GM20000 (cell line): ENCODE measurements at places on chromosomes 7 and 10.

DNA sequence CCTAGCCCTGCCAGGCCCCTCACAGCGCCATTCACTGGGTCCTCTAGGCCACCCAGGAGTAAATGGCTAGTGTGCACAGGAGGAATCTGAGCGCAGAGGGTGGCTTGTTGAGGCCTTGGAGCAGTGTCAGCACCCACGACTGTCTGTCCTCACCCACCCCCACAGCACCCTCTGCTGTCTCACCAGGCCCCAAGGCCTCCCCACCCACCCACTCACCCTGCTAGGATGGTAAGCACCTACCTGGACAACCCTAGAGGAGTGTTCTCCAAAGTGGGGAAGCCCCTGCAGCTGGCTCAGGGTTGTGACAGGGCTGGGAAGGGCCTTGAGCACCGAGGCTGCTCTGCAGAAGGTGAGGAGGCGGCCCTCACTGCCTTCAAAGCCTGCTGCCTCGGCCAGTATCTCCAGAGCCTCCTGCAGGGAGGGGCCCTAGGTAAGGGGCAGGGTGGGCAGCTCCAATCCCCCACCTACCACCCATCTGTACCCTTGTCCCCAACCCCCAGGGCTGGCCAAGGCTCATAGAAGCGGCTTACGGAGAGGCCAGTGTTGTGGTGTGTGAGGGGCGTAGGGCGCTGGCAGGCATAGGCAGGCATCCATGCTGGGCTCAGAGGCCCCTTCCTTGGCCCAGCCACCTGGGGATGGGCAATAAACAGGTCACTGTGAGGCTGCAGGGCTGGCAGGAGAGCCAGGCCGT lies 2.9 kb downstream of the POLM start:
- no peak for DNase-seq

GRCh38 chr7:157604661-157605381 lies 268.0 kb downstream of the DNAJB6 start:
- no peak for DNase-seq

DNA sequence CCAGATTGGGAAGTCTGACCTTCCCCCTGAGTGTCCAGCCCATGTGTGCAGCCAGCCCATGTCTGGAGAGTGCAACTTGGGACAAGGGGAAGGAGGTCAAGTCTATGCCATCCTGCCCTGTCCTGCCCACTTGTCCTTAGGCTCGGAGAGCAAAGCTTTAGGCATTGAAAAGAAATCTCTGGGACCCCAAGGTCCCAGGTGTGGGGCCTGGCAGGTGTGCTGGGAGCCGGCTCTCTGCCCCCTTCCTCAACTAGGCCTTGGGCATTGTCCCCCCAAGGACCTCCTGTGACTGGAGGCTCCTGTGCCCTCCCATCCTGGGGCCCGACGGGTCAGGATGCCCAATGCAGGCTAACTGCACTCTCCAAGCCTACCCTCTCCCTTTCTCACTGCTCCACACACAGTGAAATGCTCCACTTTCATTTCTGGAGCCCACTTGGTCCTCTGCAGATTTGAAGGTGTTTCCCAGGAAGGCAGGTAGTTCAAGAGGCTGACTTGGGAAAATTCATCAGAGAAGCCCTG lies 124.7 kb downstream of the PTPN20 start:
- no peak for DNase-seq

- no peak for DNase-seq
Observed at GRCh38 chr10:93629647-93630305, 17.4 kb downstream of the PDE6C start.

DNA sequence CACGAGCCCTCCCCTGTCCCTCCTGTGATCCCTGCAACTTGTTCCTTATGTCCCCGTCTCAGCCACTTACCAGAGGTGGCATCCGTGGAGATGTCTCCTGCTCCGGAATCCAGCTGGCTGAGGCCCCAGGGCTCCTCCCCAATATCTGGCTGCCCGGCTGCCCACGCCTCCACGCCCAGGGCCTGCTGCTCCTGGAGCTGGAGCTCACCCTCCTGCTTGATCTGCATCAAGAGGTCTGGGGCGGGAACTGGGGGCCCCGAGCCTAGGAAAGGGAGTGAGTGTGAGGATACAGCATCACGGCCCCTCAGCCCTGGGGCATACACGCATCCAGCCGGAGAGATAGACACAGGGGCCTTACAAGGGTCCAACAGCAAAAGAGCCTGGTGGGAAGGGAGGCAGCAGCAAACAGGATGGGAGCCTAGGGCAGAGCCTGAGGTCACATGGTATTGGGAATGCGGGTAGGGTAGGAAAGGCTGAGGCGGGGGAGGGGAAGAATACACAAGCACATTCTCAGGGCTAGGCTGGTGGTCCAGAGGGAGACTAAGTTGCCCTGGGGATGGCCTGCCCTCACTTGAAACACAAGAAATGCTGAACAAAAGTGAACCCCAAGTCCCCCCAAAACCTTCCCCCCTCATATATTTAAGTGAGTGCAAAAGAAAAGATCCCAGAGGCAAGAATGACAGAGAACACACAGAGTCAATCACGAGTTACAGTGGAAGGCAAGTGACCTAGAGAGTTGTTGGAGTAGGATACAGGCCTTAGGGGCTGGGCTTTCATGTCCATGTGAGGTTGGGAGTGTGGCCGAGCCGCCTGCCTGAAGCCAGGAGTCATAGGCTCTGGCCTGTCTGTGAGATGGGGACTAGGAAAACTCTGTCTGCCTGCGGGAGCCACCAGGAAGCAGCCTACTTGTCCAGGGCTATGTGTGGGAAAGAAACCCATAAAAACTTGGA lies 16.9 kb upstream of the ZNF777 start:
- no peak for DNase-seq

DNA sequence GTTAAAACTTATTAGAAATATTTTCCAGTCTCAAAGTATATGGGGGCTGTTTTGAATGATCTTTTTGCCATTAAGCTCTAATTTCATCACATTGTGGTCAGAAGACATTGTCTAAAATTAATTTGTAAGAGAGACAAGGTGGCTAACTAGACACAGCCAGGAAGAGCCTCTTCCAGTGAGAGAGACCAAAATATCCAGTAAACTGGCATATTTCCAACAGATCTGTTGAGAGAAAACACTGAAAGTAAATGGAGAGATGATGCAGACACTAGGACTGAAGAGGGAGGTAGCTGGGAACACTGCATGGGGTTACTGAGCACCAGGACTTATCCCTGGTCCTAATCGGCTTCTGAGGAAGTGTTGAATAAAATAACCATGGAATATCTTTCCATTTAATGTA lies 101.5 kb upstream of the TAS2R16 start:
- no peak for DNase-seq

DNA sequence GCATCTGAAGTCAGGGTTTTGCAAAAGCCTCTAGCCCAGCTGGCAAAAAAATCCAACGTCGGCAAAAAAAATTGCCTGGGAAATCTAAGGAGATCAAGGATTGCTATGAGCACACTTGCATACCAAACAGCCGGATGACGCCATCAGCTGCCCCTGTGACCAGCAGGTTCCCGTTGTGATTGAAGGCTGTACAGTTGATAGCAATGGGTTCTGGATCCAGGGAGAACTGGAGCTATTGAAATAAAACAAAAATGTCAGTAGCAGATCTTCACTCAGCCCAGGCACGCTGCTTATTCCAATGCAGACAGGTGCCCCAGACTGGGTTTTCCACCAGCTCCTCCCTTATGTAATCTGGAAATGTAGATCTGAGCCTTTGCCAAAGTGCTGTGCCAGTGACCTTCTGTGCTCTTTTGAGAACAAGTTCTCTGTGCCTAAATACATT lies 18.7 kb upstream of the CYREN start:
- DNase-seq: no peak

- DNase-seq: no peak
Observed at GRCh38 chr10:77475522-77475921, 162.1 kb downstream of the KCNMA1 start.

- DNase-seq: no peak
Observed at GRCh38 chr10:36711361-36711760, 414.0 kb upstream of the ANKRD30A start.

DNA sequence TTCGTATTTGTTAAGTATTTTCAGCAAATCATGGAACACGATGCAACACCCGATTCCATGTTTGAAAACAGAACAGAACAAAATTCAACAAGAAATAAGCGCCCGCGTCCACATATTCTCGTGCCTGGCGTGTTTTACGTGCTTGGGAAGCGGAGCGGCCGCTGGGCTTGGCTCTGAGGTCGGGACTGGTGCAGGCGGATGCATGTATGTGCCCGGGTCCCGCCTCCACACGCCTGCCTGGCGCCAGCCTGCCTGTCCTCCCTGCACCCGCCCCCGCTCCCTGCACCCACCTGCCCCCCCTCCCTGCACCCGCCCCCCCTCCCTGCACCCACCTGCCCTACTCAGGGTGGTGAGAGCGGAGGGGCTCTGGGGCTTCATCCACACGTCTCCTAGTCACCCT lies 454.5 kb downstream of the DNAJB6 start:
- no peak for DNase-seq

- no peak for DNase-seq
Observed at GRCh38 chr7:128071801-128072200, 40.6 kb upstream of the LRRC4 start.

DNA sequence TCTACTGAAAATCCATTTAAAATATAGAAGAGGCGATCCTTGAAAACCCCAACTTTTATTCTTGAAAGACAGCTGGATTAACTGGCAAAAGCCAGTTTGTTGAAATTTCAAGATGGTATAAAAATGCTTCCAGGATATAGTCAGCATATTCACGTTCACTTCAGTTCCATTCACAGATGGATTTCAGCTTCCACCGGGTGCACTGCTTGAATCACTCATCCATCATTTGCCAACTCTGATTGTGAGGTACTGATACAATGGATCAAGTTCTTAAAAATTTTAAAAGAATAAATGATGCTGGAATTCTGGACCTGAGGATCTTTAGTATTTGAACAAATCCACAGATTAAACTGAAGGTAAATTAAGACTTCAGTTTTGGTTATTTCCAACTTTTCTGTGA lies 2.4 kb downstream of the PURB start:
- no peak for DNase-seq

DNA sequence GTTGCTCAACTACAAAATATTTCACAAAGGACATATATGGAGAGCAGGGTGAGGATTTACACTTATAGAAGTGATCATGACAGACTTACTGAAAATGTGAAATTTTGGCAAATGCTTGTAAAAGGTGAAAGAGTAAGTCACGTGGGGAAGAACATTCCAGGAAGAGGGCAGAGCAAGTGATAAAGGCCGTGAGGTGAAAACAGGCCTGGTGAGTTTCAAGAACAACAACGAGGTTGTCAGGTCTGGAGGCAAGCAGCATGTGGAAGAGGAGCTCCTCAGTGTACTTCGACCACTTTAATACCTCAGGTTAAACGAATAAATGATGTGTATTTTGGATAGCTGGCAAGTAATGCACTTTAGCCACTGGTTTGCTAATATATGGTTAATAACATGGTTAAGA lies 706.7 kb downstream of the PCDH15 start:
- DNase-seq: no peak

GRCh38 chr10:14355750-14356149 lies 25.0 kb upstream of the FRMD4A start:
- no peak for DNase-seq

DNA sequence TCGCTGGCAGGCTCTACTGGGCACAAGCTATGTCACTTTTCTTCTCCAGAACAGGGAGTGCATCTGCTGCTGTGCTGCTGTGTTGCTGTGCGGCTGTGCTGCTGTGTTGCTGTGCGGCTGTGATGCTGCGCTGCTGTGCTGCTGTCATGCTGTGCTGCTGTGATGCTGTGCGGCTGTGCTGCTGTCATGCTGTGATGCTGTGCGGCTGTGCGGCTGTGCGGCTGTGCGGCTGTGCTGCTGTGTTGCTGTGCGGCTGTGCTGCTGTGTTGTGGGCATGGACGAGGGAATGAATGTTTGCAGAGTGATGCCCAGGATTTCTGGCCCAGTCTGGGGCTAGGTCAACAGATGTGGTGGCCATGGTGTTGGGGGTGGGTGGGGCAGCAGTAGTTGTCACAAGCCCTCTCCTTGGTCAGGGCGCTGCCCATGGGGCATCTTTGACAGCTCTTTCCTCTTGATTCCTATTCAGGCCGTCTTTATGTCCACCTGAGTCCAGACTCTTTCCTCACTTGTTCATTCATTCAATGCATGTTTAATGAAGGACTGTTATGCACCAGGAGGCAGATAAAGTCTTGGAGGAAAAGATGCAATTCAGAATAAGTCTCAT lies 55.6 kb downstream of the C10orf120 start:
- no peak for DNase-seq

GRCh38 chr7:29488977-29489376 lies 74.7 kb upstream of the PRR15 start:
- DNase-seq: no peak

DNA sequence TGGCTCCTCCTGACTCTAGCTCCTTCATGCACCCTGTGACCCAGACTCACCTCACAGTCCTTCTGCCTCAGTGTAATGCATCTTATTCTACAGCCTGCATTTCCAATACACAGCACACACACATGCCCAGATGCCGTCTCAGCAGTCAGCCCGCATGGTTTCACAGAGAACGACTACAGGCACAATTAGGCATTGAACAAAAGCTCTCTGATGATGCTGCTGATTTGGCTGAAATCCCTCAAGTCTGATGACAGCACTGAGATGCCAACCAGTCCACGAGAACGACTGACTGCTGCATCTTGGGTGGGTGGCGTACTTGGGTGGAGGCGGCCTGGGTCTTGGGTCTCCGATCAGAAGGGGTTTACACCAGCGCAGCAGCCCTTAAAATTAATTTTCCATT lies 200.4 kb downstream of the TAX1BP1 start:
- DNase-seq: no peak

GRCh38 chr10:113177936-113178335 lies 227.9 kb downstream of the TCF7L2 start:
- no peak for DNase-seq

DNA sequence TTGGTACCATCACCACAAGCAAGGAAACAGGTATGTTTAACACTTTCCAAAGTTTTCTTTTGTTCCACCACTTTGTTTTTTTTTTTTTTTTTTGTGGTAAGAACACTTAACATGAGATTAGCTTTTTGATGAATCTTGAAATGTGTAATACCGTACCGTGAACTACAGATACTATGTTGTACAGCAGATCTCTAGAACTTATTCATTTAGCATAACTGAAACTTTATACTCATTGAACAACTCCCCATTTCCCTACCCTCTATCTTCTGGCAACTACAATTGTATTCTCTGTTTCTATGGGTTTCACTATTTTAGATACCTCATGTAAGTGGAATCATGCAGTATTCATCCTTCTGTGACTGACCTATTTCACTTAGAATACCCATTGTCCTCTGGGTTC lies 162.7 kb upstream of the ITGB1 start:
- DNase-seq: no peak

GRCh38 chr10:115674496-115674895 lies 581.3 kb downstream of the ATRNL1 start:
- DNase-seq: no peak

DNA sequence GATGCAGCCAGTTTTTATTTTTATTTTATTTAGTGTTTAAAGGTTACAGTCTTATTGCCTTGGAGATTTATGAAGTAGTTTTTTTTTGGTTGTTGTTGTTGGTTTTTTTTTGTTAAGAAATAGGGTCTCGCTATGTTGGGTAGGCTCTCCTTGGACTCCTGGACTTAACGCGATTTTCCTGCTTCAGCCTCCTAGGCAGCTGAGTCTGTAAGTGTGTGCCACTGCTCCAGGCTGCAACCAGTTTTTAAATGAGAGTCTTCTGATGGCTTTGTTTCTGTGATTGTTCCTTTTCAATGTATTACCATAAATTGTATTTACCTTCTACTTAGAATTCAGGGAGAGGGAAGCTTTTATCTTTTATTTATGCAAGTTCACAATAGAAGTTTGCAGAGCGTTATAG lies 62.8 kb downstream of the BICC1 start:
- no peak for DNase-seq
